ENCODE measurements at places on chromosomes 4 and X.

DNA sequence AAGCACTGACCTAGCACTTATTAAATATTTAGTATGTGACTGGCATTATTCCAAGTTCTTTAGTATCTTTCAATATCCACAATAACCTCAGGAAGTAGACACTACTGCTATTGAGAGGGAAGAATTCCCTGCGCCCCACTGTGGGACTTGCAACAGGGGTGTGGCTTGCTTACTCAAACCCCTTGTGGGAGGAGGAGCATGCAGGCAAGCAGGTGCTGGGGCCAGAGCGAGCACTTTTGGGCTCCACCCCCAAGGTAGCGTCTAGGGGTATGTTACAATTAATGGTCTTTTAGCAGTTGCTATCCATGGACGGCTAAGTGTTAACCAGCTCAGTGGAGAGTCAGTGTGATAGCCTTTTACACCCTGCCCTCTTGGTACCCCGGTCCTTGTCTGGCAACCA, 50.7 kb downstream of the FAM13A start:
- no peak for DNase-seq

GRCh38 chr4:2063557-2064275, 4.6 kb downstream of the NAT8L start:
- no peak for DNase-seq

GRCh38 chr4:77360451-77360850, 203.4 kb downstream of the CCNG2 start:
- peak; percentile 73 for DNase-seq

DNA sequence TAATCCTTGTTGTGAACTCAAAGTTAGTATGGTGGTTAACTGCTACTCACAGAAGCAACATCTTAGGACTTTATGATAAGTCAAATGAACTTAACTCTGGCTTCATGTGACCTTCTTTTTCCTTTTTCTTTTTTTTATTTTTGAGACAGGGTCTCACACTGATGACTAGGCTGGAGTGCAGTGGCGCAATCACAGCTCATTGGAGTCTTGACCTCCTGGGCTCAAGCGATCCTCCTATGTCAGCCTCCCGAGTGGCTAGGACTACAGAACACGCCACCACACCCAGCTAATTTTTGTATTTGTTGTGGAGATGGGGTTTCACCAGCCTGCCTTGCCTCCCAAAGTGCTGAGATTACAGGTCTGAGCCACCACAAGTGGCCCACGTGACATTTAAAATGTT, 22.4 kb downstream of the SEC31A start:
- DNase-seq = no peak

DNA sequence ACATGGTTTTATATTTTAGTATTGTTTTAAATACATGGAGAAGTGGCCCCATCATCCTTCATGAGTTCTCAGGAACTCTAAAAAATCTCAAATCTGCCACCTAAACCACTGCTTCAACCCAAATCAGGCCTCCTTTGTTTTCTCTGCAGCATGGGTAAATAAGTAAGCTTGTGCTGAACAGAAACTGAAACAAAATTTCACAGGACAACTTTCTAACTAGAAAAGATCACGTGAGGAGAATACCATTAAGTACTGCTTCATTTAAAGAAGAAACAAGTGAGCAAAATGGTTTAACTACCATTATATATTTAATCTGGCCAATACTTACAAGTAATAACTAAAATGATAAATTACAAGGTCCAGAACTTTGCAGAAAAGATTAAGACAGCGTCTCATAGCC, 2.5 kb downstream of the ARAP2 start:
- DNase-seq = no peak

- no peak for DNase-seq
Measured at GRCh38 chr4:81903212-81903611, 431.5 kb upstream of the RASGEF1B start.

DNA sequence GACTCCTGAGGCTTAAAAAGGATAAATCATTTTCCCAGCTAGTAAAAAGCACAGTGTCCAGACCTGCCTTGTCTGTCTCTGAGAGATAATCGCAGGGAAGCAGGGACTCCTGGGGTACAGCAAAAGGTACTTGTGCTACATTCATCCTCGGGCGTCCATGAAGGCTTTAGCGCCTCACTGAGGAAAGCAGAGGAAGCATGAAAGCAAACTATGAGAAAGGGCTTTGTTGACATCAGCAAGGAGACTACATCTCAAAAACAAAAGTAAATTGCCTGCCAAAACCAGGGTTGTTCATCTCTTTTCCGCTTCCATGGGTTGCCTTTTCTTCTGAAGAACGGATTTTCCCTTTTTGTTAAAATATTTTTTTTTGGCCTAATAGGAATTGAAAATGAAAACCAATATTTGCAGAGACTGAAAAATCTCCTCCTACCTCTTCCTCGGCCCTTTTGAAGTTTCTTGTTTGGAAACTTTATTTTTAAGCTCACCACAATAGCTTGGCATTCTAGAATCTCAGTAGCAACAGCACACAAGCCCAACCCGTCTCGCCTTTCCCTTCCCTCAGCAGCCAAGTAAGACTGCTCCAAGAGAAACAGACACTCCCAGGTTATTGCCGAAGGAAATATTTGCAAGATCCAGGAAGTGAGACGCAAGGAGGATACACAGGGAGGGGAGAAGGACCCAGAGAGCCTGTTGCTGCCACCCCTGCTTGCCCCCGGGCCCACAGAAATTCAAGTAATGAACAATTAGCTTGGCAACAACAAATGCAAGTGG, 148.3 kb upstream of the DGKK start:
- DNase-seq = no peak

DNA sequence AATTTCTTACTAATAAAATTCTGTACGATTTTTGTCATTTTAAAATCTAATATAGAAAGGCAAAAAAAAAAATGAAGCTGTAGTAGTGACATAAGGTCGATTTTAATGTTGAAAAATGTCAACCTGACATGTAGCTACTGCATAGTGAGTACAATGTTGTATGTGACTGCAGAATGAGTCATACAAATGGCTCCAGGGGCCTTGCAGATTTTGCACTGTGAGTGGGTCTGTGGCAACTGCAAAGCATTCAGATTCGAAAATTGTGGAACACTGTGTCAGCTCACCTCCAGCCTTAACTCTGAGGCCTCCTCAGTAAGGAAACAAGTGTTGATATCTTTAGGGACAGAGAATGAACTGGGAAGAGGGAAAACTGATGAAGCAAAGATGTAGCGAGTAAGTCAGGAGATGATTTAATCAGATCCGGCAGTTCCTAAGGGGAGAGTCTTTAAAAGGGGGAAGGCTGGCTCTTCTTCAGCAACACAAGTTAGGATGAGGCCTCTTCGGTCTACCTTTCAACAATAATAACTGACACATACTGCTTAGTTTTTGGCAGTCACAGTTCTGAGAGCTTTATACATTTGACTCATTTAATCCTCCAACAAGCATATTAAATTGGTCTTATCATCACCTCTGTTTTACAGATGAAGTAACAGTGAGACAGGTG, 24.9 kb downstream of the TKTL2 start:
- DNase-seq = no peak

- DNase-seq = no peak
Measured at GRCh38 chr4:83703752-83704151, 167.8 kb downstream of the GPAT3 start.

DNA sequence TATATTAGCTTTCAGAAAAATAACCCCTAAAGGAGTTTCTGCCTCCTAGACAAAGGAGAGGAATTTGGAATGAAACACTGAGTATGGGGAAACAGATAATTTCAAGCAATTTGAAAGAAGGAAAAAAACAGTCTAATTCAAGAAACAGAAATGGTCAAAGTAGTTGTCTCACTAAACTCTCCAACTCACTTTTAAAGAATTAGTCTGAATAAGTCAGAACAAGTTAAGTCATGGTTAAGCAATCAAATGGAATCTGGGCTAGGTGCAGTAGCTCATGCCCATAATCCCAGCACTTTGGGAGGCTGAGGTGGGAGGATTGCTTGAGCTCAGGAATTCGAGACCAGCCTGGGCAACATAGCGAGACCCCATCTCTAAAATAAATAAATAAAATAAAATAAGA, 95.7 kb upstream of the GRIA3 start:
- DNase-seq = no peak

DNA sequence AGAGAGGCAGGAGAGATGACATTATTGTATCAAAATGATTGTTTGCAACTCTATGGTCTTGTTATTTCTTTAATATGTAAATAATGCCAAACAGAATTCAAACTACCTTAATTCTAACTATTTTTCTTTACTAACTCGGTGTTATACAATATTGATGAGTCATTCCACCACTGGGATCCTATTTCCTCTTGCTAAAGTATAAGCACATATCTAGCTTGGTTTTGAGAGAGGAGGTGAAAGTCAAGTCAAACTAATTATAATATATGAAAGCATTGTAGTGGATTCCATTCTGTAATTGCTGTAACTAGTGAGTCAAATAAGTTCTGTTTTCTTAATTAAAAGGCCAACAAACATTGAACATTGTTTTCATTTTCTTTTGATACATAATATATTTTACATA, 837.6 kb downstream of the PDHA2 start:
- DNase-seq = no peak

GRCh38 chr4:112325530-112325929, 28.4 kb downstream of the ALPK1 start:
- DNase-seq = no peak

- DNase-seq = no peak
Measured at GRCh38 chrX:28127662-28128061, 146.4 kb upstream of the DCAF8L1 start.

DNA sequence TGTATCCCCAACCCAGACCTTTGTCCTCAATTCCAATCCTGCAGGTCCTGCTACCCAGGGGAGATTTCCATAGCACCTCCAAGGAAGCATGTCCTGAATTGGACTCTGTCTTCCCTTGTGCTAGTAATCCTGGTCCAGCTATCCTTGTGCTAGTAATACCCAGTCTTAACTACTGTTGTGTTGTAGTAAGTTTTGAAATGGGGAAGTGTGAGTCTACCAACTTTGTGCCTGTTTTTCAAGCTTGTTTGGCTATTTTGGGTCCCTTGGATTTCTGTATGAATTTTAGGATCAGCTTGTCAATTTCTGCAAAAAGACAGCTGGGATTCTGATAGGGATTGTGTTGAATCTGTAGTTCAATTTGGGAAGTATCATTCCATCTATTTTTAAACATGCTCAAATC, 51.4 kb downstream of the CD99L2 start:
- DNase-seq = no peak

DNA sequence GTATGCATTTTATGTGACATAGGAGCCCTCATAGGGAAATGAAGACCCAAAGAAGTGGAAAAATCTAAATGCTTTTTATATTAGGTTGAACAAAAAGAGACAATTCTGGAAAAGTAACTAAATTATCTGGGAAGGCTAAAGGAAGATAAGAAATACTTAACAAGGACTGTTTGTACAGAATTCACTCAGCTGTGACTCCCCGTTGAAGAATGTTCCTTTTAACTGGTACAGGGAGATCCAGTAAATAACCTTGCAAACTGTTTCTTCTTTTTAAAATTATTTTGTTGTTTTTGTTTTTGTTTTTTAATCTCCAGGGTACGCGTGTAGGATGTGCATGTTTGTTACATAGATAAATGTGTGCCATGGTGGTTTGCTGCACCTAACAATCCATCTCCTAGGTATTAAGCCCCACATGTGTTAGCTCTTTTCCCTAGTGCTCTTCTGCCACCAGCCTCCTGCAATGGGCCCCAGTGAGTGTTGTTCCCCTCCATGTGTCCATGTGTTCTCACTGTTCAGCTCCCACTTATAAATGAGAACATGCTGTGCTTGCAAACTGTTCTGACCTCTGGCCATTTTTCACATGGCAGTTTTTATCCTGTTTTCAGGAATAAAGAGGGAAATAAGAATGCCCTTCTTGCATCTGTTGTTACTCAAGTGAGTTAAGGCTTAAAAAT, 81.7 kb downstream of the PWWP3B start:
- DNase-seq = no peak

GRCh38 chr4:154314248-154314647, 177.4 kb downstream of the DCHS2 start:
- DNase-seq = no peak

DNA sequence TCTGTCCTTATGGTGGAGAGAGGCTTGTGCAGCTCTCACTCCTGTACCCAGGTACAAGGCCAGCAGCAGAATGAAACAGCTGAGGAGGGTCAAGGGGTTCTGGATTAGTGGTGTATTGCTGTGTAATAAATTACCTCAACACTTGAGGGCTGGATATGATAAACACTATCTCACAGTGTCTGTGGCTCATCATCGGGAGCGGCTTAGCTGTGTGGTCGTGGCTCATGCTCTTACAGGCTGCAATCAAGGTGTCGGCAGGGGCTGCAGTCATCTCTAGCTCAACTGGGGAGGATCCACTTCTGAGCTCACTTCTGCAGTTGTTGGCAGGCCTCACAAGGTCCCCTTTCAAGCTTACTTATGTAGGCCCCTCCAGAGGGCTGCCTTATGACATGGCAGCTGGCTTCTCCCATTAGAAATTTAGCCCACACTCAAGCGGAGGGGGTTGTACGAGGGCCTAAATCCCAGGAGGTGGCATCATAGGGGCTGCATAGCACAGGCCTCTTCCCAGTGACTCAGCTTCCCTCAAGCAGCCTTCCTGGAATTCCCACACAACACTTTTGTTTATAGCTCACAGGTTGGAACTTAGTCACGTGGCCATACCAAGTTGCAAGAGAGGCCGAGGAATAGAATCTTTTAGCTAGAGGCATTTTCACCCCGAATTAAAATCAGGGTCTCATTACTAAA, 148.2 kb upstream of the RPS6KA3 start:
- DNase-seq = no peak

DNA sequence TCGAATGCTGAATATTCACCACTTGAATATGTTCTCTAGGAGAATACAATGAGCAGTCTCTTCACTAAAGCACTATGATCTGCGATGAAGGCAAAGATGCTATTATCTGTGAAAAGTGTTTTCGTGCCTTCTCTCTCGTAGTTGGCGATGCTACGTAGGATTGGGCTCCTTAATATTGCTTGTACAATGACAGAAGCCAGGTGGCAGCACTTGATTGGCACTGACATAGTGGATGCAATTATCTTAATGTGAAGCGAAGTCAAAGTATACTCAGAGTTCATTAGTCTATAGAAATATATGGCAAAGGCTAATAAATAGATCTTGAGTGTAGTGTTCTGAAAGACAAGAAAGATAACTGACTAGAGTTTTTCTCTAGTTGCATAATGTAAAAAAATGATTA, 1135.7 kb upstream of the AGA start:
- no peak for DNase-seq

- DNase-seq = no peak
Measured at GRCh38 chr4:176123710-176124407, 58.2 kb downstream of the WDR17 start.

GRCh38 chr4:92189146-92189545, 114.6 kb upstream of the GRID2 start:
- no peak for DNase-seq

DNA sequence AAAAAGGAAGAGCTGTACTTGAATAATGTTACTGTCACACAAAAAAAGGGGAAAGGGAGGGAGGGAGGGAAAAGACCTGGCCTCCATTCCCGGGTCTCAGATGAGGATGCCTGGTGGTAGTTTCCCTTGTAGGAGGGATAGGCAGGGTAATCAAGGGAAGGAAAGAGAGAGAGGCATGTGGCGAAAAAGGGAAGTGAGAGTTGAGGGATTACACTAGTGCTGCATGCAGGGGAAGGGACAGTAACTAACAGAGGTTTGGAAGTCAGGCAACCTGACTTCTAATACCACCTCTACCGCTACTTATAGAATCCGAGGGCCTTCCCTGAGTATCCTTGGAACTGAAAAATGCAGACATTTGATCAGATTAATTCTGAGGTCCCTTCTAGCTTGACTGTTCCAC, 821.7 kb upstream of the FTHL17 start:
- DNase-seq = no peak

GRCh38 chr4:104912518-104912917, 234.2 kb upstream of the TET2 start:
- no peak for DNase-seq
